ENCODE measurements at places on chromosomes 3 and 15. TPM values are rescaled to one million over a fixed set of nuclear protein-coding genes. Genes with fewer than 3 reads are reported as not detected.
A peak's percentile ranks its signal among the peaks of the same experiment; 100 is the strongest.

The DPPA2 gene
- not detected for polyA plus RNA-seq

The MPI gene
- polyA plus RNA-seq, result 30.4 TPM

The CLDN18 gene
- polyA plus RNA-seq, result not detected

The THRB gene
- not detected for polyA plus RNA-seq

The FAM131A gene
- 7.7 TPM for polyA plus RNA-seq

DNA sequence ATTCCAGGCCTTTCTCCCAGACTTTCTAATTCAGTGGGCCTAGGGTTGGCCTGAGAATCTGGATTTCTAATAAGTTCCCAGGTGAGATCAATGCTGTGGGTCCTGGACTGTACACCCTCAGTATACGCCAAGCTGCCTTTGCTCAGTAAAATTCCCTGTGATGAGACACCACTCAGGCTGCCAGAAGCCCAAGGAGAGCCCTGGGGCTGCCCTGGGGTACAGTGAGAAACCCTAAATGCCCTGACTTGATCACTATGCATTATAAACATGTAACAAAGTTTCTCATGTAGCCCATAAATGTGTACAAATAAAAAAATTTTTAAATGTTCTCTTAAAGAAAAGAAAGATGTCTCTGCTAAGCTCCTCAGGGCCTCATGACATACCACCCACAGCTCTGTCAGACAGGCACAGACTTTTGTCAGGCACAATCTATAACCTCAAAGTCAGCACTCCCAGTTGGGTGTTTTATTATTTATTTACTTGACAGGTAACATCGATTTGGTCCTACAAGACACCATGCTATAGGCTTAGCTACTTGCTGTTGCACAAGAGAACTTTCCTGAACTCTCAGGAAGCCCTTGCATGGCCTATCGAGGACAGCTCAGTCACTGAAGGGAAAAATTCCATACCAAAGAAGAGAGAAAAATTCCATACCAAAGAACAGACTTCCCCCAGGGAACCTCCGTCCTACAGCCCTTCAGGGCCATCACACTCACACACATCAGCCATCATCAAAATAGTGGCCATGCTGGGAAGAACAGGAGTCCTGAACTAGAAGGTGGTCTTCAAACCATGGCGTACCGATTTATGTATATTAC, 22.7 kb downstream of the LARP6 start:
- DNase-seq, result no peak

DNA sequence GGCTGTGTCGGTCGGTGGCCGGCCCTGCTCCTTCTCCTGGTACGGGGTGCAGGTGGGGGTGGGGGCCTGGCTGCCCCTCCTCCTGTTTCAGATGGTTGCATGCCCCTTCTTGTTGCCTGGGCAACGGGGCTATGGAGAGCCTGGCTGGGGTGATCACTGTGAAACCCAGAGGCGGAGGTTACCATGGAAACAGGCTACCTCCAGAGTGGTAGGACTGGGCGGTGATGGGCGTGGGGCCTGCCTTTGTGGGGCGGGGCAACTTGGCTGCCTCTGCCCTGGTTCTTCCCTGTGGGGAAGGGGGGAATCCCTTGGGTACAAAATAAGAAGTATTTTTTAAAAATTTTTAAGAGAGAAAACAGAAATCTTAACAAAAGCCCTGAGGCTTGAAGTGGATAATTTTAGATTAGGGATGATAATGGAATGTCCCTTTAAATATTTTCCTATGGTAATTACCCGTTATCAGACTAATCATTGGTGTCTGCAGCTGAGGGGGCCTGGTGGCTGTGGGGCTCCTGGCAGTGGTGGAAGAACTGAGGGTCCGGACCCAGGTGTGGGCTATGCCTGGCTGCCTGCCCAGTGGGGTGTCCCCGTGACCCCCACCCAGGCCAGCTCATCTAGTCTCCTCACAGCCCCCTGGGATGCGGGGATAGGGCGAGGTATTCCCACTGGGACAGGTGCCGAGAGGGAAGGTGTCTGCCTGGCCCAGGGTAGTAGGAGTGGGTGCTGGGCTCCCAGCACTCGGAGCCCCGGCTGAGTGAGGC, 32.5 kb downstream of the PLXNA1 start:
- no peak for DNase-seq

GRCh38 chr3:50345008-50345407, 524 bp downstream of the ZMYND10 start:
- no peak for DNase-seq

DNA sequence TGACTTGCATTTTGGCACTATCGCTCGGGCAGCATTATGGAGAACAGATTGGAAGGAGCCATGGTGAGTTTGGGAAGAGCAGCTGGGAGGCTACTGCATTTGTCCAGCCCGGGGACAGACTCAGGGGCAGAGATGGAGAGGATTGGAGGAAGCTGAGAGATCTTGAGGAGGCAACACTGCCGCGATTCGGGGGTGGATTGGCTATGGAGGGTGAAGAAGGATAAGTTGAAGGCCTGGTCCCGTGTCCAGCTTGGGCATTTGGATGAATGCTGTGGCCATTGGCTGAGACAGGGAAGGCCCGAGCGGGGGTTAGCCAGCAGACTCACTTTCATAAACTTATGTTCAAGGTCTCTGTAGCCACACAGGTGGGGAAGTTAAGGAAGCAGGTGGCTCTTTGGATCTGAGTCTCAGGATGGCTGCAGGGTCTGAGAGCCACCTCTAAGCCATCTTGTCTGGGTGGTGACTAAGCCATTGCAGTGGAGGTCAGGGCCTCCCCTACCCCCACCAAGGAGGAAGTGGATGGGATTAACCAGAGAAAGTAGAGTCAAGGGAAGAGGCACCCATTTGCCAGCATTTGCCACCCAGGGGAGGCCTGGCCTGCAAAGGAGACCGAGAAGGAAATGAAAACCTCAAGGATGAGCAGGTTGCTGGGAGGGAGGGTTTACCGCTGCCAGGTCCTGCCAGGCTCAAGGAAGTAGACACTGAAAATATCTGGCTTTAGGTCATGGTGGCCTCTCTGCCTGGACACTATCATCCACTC, 144.0 kb upstream of the TLE3 start:
- peak; percentile 75 for DNase-seq

DNA sequence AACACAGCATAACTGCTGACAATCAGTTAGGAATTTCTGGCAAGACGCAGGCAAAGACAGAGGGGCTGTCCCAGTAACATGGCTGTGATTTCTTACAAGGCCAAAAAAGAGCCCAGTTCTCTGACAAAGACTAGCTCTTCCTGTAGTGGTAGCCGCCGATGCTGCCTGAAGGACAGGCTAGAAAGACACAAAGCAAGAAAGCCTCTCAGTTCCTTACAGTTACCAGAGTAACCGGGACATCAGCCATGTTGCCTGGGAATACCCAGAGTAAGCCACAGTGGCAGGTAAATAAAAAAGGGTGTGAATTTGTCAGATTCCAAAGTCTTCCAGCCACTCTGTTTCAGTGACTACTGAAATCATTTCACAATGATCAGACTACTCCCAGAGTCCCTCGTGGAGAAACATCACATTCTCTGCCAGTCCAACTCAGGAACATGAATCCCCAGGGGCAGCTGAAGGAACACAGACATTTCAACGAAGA, 493.6 kb upstream of the ADAMTS9 start:
- no peak for DNase-seq

DNA sequence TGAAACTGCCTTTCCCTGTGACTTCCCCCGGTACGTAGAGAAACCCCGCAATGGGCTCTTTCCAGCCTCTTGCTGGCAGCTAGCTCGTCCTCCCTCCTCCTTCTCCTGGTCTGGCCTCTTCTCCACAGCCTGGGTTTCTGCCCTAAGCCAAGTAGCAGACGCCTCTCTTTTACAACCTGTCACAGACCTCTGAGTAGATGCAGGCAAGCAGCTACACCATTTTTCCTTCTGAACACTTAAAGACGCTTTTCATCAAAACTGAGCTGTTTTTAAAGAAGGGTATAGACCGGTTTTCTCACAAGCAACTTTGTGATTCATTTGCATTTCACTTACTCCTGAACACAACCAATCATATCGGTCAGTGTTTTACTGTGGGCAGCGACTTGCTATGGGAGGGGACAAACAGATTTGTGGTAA, 32.0 kb downstream of the ADAMTSL3 start:
- no peak for DNase-seq

DNA sequence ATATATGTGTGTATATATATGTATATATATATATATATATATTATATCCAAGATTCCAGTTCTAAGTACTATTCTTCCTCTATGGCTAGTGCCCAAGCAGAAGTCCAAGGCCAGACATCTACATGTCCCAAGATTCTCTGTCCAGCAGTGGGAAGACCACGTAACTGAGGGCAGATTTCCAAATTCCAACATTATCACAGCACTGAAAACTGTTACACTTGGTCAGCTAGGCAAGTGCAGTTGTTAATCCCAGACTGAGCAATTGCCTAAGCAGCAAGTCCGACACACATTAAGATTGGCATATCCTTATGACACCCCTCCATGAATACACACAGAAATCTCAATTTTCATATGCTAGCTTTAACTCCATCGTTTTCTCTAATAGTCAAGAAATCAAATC, 1148.5 kb downstream of the IGSF11 start:
- no peak for DNase-seq

- DNase-seq, result no peak
Observed at GRCh38 chr3:74642876-74643275, 28.4 kb upstream of the CNTN3 start.

- no peak for DNase-seq
Observed at GRCh38 chr15:48145923-48146322, 25.1 kb downstream of the SLC24A5 start.

GRCh38 chr3:187717572-187717971, 15.2 kb upstream of the RTP2 start:
- DNase-seq, result no peak

- no peak for DNase-seq
Observed at GRCh38 chr3:50212502-50212901, 7.4 kb downstream of the SLC38A3 start.

- DNase-seq, result no peak
Observed at GRCh38 chr3:124650798-124651197, 79.5 kb upstream of the UMPS start.

- DNase-seq, result no peak
Observed at GRCh38 chr3:133943639-133944141, 48.0 kb upstream of the RAB6B start.

- DNase-seq, result no peak
Observed at GRCh38 chr3:94405258-94406035, 342.6 kb downstream of the NSUN3 start.

GRCh38 chr15:63006032-63006878, 36.3 kb upstream of the TPM1 start:
- no peak for DNase-seq

GRCh38 chr3:50268703-50269451, at the start of gene SEMA3B:
TSS of gene SEMA3B (plus strand) at chr3:50269147. CDS start at chr3:50269241, 94 bp downstream.
- DNase-seq, result no peak

DNA sequence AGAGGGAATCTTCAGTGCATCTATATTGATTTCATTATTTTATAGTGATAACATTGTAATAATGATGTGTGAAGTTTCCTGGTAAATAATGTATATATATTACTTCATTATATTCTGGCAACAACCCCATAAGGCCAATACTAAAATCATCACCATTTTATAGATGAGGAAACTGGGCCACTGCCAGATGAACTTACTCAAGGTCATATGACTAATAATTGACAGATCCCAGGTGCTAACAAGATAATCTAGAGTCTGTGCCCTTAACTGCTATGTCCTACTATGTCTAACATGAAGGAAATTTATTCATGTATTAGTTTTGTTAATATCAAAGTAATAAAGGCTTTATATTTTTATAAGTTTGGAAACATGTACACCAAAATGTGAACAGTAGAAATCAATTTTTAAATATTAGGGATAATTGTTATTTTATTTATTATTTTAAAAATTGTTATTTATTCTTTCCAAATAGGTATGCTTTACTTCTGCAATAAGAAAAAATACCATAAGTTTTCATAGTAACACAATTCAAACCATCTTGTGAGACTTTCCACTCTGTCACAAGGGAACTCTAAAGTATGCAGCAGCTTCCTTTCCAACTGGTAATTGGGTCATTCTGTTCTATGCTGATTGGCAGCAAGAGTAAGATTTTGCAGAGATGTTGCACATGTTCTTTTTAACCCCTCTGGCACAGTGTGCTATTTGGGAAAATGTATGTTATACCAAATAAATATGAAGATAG, 90.8 kb upstream of the CMC1 start:
- DNase-seq, result no peak

DNA sequence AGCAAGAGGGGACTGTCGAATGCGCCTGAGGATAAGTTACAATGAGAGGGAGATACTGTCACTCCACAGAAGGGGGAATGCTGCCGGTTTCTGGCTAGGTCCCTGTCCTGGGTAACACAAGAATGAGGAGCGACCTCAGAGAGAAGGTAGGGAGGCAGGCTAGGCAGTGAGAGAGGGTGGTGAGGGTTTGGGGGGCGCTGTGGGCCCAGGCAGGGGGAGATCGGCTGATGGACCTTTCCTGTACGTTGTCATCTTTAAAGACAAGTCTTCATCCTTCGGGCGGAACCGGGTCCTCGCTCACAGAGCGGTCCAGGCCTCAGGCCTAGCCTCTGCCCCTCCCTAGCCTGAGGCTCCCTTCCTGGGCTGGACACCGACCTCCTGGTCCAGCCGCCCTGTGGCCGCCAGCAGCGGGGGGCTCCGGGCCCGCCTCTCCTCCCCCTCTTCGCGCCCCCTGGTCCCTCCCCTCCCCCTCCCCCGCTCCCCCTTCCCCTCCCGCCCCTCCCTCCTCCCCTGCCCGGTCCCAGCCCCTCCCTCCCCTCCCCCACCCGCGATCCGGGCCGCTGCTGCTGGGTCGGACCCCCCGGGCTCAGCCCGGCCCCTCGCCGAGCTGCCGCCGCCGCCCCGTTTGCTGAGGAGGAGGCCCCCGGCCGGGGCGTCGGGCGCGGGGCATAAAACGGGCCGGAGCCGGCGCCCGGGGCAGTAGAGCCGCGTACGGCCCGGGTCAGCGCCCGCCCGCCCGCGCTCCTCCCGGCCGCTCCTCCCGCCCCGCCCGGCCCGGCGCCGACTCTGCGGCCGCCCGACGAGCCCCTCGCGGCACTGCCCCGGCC, at the start of gene CHRD:
TSS of gene CHRD (plus strand) at position 697 of the 827 bp plus-strand sequence. CDS start 265 bp downstream, outside the sequence.
- no peak for DNase-seq

- no peak for DNase-seq
Observed at GRCh38 chr3:217099-217813, 20.7 kb downstream of the CHL1 start.

- DNase-seq, result no peak
Observed at GRCh38 chr3:124269619-124270018, 277.7 kb upstream of the ROPN1 start.

DNA sequence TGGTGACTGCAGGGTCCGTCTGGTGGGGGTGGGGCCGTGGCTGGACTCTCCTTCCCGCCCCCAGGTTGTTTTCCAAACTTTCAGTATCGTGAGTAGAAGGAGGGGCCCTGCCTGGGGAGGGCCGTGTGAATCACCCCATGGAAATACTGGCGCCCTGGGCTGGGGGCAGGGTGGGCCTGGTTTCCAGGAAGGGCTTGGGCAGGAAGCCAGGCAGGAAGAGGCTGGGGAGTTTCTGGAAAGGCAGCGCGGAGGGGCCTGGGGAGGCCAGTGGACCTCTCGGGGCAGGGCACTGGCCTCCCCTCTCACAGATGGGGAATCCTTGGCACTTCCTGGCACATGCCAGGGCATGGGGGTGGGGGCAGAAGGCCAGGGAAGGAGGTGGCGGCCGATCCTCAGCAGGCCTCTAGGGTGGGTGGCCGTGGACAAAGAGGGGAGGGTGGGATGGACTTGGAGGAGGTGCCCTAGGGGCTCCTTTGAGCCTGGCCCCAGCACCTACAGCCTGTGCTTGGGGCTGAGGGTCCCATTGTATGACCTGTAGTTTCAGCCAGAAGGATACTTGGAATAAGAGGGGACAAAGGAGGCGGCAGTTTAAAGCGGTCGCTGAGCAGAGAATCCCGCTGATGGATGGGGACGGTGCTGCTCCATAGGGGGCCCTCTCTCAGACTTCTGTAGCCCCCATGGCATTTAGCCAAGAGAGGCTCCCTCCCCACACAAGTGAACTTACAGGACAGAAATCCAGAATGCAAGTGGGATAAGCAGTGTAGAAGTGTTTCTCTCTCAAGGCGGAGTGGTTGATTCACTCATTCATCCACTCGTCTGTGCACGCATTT, 56.5 kb upstream of the GATA2 start:
- DNase-seq, result no peak

Data from CD14-positive monocyte (primary cell).